Stimulated activated CD8-positive, alpha-beta memory T cell treated with anti-CD3 and anti-CD28 coated beads, Interleukin-4, amount 100 ng/mL, for 1 hour (primary cell): ENCODE measurements at places on chromosomes 4 and X.

DNA sequence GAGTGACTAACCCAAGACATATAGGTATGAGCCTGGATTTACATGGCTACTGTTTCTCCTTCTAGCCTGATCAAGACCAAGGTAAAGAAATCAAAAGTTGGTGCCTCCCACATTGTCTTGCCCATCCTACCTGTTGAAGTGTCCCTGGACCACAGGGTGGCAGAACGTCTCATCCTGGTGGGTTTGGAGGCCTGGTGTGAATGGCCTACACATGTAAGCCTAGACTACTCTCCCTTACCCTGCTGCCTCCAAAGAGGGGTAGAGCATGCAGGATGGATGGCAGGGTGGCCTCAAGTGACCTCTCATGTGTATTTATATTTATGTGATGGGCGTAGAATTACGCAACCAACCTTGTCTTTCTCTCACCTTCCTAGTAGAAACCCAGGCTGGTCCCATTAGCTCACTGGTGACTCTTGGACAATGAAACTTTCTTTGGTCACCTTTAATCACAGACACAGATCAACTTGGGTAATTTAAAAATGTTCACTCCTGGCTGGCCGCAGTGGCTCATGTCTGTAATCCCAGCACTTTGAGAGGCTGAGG, 73.3 kb upstream of the SOD3 start:
- DNase-seq: no peak

GRCh38 chrX:129652565-129653169, 2.1 kb downstream of the APLN start:
- no peak for DNase-seq

DNA sequence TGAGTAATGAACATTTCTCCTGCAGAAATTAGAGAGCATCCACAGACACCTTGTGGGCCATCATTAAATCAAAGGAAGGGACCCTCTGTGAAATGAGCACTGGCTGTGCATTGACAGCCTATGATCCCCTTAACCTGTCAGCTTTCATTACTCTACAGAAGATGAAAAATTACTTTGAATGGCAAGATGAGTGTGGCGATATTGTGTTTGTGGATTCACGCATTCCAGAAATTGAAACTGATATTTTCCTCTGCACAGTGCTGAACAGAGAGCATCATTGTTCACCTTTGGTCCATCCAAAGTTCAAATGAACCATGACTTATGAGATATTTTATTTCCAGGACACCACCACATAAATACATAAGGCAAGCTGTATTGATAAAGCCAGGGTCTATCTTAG, 374.8 kb upstream of the ANXA10 start:
- DNase-seq: no peak

DNA sequence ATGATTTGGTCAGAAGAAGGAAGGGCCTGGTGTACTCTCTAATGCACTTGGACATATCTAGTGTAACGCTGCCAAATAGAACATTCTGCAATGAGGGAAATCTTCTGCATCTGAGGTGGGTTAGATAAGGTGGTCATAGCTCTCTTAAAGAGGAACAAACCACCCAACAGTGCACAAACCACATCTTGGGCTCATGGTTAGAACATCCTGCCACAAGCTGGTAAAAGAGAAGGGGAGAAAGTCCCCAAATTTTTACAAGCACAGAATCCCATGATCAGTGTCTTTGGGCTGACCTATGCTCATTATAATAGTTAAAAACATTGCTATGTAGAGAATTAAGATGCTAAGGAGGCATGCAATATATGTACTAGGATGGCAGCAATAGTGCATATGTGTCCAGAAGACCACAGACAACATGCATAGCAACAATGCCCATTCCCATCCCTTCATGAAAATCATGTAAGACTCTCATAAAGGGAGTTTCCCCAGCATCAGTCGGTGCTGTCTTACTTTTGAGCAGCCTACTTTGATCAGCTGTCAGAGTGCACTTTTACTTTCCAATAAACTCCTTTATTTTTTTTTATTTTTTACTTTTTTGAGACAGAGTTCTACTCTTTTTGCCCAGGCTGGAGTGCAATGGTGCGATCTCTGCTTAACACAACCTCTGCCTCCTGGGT, 99.7 kb upstream of the SLC7A11 start:
- DNase-seq: no peak

DNA sequence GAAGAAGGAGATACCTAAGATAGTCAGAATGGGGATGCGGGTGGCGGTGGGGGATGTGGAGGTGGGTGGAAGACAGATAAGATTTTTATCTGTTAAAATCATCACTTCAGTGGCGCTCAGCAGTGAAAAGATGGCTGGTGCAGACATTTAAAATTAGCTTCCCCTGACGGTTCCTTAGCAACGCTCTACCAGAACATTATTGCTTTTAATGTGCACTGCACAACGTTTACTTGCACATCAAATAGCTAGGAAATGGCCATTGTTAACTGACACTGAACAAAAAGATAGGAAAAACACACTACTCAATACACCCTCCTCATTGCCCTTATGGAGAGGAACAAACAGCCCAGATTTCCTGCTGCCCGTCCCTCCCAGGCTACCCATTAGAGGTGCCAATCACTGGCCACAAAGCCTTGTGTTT, 61.0 kb upstream of the FTHL17 start:
- no peak for DNase-seq

- DNase-seq: no peak
Measured at GRCh38 chr4:111399623-111400022, 745.6 kb upstream of the FAM241A start.

GRCh38 chr4:52648836-52649235, 10.3 kb downstream of the USP46 start:
- DNase-seq: no peak
